Stimulated activated CD4-positive, alpha-beta T cell treated with anti-CD3 and anti-CD28 coated beads, Interleukin-1b, Interleukin-23, amount 100 ng/mL, for 1 hour (primary cell): ENCODE measurements at places on chromosomes 3 and 15.

DNA sequence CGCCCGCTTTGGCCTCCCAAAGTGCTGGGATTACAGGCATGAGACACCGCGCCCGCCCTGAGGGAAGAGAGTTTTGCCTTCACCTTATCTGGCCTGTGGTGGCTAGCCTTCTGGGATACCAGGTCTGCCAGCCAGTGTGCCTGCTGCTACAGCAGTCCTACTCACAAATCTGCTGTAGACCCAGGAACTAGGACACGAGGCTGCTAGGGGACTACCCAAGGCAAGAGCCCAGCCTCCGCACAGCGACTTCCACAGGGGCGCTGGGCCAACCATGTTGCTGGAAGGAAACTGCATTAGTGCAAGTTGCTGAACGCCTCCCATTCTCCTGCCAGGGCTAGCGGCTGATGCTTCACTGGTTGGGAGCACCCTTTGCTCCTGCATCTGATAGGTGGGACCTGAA lies 53.7 kb downstream of the DHX30 start:
- no peak for DNase-seq

- DNase-seq = no peak
These were observed 38.5 kb downstream of the SMAD3 start for GRCh38 chr15:67103869-67104268.

GRCh38 chr3:101249522-101249921 lies 70.9 kb downstream of the IMPG2 start:
- no peak for DNase-seq

- DNase-seq = no peak
These were observed 1.4 kb upstream of the GHRL start for GRCh38 chr3:10294030-10294586.

DNA sequence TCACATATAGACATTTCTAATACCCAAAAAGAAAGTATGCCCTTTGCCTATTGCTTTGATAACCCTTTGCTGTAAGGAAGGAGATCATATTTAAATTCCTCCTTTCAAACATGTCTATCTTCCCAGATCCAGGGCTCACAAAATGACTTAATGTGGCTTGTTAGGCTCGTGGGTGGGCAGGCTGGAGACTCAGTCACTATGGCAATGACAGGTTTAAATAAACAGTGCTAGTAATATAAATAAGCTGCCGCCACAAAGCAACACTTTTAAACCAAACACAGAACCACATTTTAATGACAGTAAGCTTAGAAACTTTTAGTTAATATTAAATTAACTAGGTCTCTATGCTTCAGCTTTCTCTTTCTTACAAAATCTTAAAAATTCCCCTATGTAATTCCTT lies 616.0 kb upstream of the NAALADL2 start:
- no peak for DNase-seq

GRCh38 chr3:44982817-44983216 lies 6.8 kb downstream of the EXOSC7 start:
- DNase-seq = no peak

GRCh38 chr3:190877925-190878324 lies 15.4 kb upstream of the GMNC start:
- DNase-seq = no peak
